GM12891 (cell line): ENCODE measurements at places on chromosomes 6 and 20.

DNA sequence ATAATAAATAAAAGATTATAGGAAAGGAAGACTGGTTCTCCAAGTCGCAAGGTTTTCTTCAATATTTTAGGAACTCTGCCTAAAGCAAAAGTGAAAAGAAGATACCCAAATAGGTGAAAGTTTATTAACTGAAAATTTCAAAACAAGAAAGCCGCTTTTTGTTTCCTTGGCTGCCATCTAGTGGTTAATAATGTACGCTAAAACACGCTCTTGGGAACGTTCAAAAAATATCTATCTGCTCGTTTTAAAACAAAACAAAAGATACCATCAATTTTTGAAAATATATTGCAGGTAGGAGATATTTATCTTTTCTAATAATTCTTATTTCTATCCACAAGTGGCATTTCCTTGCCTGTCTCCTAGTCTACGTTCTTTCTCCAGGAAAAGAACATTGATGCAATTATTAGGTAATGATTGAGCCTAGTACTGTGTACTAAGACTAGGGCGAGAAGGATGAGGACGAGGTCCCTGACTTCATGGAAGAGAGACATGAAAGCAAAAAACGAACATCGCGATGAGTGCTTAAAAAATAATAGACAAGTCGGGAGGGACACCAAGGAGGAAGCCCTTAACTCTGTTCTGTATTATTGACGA lies 97.2 kb downstream of the SPTLC3 start:
- DNase-seq = no peak

DNA sequence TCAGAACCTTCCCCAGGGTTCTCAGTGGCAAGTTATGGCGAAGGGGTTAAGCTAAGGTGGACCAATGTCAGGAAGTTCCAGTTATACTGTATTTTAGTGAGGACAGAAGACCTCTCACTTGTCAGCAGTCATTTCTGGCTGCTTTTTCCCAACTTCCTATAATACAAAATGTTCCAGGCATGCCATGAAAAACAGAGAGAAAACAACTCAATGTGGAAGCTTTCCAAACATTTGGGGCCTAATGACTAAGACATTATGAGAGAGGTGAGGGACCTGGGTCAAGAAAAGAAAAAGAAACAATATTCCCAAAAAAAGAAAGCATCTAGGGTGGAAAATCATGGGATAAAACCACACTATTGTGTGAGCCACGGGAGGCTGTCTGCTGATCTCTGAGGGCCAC lies 99.9 kb upstream of the MAP3K4 start:
- no peak for DNase-seq

DNA sequence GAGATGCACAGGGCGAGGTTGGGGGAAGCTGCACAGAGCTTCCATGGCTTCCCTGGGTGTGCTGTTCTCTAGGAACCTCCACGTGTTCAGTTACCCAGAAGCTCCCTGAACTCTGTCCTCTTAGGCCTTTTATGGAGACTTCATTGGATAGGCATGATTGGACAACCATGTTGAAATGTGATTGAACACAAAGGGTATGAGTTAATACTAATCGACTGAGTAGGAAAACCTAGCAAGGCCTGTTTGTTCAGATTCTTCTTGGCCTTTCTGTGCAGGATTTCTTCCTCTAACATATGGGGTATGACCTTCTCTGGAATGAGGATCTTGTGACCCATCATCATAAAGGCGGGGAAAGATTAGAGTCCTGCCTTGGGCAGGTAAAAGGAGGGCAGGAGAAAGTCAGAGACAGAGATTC lies 70.7 kb upstream of the SMIM29 start:
- no peak for DNase-seq

DNA sequence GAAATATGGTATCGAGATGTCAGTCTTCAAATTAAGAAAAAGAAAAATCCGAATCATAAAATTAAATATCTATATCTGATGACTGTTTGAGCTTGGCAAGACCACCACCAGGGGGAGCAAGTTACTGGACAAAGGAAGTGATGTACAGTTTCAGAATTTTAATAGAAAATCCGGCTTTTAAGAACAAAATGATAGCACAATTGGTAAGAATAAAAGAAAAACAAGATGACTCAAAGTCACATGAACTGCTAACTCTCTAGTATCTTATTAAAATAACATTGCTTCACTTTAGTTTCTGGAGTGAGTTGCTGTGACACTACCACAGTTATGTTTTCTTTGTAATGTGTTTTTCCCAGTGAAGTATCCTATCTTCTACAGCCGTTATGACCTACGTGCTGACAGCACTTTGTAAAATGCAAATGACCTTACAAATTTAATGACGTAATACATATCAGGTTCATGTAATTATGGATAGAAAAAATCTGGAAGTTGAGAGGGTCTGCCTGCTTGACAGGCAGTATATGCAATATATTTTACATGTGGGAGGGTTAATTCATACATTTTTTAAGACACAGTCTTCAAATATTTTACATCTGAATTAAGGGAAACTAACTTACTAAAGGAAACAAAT lies 405.3 kb upstream of the HS3ST5 start:
- DNase-seq = peak; percentile 1

DNA sequence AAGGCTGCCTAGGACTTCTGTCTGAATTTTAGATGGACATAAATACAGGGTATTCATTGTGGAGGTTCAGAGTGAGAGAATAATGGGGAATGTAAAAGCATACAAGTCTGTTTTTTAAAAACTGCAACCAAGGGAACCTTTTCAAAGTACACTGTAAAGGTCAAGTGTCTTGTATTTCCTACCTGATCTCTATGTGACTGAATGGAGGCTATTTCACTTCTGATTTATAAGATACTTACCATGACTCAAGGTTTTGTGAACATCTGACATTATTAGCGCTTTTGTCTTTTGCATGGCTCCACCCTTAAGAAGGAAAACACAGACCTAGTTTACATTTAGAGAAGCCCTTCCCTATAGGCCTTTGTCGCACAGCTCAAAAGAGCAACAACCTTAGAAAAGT lies 126.5 kb downstream of the ZFAND3 start:
- DNase-seq = no peak
